Effector memory CD8-positive, alpha-beta T cell (primary cell): ENCODE measurements at places on chromosomes 1 and 21.

DNA sequence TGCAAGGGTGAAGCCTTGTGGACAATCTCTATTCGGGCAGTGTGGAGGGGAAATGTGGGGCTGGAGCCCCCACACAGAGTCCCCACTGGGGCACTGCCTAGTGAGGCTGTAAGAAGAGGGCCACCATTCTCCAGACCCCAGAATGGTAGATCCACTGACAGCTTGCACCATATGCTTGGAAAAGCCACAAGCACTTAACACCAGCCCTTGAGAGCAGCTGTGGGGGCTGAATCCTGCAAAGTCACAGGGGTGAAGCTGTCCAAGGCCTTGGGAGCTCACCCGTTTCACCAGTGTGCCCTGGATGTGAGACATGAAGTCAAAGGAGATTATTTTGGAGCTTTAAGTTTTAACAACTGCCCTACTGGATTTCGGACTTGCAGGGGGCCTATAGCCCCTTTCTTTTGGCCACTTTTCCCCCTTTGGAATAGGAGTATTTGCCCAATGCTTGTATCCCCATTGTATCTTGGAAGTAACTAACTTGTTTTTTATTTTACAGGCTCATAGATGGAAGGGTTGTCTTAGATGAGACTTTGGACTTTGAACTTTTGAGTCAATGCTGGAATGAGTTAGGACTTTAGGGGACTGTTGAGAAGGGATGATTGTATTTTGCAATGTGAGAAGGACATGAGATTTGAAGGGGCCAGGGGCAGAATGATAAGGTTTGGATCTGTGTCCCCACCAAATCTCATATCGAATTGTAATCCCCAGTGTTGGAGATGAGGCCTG is 16.3 kb upstream of the COL6A1 start:
- no peak for DNase-seq

- DNase-seq: no peak
These were observed 109.8 kb downstream of the KCNK2 start for GRCh38 chr1:215192306-215192705.

GRCh38 chr1:10728595-10729410 is 67.6 kb downstream of the CASZ1 start:
- no peak for DNase-seq

GRCh38 chr1:78227705-78228635 is 182.2 kb downstream of the GIPC2 start:
- DNase-seq: no peak

DNA sequence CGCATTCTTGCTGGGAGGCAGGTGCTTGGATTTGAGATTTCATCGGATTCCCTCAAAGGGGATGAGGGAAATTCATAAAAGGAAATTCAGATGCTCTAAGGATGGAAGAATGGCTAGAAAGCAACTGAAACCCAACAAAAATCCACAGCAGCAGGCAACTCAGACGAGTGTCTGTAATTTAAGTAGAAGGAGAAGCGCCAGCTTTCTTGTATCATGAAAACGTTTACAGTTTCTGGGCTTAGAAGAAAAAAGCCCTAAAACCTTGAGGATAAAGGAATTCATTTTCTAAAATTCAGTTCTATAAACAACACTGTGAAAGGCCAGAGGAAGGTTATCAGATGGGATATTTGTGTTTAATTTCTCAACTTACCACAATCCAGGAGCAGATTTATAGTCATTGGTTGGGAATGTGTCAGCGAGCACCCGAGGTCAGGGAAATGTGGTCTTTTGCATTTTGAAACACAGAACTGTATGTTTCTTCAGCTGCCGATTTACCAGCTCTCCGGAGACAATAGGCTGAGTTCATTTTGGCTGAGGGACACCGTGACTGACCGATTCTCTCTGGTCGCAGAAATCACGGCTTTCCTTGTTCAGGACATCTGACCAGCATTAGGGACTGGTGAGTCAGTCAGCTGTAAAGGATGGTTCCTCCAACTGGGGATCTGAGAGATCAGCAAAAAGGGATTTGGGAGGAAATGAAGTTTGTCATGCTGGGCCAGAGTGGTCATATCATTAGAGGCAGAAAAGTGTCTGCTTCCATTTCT is 111.6 kb upstream of the ERRFI1 start:
- no peak for DNase-seq

DNA sequence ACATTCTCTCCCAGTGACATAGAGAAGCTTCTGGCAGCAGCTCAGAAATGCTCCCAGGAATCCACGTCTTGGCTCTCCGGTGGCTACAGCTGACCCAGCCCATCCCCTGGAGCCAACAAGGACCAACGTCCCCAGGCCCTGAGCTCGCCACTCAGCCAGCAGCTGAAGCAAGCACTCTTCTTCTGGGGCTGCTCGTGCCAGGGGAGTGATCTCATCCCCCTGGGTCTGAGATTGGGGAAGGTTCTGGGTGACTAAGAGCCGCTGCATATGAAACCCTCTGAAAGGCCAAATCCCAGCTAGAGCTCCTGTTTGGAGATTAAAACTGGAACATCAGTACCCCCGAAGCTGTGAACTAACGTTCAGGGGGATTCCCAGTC is 487.9 kb downstream of the NPHP4 start:
- no peak for DNase-seq

GRCh38 chr1:951364-951763 is 7.7 kb downstream of the NOC2L start:
- DNase-seq: no peak

- no peak for DNase-seq
These were observed 815.5 kb downstream of the BRINP3 start for GRCh38 chr1:189662190-189662589.

DNA sequence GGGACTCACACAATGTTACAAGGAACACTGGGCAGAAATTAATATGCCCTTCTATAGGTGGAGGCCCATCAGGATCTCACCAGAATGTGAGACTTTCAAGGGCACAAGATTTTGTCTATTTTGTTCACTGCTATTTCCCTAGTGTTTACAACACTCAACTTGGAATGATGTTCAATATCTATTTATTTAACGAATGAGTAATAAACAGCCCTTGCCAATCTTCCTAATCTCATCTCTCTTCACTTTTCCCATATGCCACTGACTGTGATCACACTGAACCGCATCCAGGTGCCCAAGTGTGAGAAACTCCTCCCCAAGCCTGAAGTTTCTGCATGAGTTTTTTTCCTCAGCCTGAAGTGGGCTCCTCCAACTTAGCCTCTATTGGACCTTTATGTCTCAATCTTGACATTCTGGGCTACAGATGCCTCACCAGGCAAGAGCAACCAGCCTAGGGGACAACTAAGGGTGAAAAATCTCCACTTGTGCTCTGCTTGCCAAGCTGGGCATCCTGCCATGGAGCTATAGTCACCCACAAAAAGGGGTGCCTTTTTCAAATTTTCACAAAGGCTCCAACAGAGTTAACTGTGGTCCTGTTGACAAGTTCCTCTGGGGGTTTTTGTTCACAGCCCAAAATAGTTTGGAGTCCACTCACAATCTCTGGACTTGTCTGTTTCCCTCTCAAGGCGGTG is 105.6 kb downstream of the PLPP3 start:
- no peak for DNase-seq

DNA sequence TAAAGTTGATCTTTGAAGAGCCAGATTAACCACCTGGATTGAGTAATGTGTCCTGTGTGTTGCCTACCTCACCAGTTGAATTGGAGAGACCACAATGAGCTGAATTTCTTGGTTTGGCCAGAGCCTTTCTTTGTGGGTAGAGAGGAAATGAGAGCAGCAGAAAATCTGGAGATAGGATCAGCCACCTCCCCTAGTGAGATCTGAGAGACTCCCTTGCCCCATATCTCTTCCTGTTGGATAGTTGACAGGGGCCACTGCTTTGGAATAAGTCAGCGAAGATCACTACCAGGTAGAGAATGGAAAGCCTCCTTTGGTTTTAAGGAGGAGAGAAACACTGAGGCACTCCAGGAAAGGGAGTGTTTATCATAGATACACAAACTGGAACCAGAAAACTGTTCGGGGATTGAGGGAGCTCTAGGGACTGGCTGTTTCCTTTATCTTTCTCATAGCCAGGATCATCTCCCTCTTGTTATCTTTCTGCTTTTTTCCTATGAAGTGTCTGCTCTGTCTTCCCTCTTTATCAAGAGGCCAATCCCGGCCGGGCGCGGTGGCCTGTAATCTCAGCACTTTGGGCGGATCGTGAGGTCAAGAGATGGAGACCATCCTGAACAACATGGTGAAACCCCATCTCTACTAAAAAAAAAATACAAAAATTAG is 21.3 kb upstream of the ZNF326 start:
- DNase-seq: no peak

DNA sequence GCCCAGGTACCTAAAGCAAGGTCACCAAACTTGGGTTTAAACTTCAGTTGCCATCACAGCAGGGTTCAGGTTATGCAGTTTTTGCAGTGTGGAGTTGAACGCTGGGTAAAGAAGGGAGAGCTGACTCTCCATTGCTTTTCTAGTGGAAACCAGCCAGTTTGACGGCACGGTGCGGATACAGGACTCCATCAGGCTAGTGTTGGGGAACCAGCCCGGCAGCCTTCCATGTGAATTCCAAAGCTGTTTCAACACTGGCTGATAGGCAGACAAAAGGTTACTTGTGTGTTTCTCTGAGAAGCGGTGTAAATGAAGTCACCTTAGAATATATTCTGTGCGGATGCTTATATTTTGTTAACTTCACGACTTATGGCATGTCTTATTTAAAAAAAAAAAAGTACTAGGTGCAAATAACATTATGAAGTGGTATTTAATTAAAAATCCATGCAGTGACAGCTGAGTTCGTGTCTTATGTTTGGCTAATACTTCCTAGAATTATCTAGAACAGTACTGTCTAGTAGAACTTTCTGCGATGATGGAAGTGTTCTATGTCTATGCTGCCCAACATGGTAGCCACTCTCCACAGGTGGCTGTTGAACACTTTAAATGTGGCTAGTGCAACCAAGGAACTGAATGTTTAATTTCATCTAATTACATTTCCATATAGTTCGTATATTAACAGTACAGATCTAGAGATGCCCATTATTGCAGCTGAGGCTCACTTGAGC is 29.9 kb upstream of the RCAN3 start:
- DNase-seq: no peak

DNA sequence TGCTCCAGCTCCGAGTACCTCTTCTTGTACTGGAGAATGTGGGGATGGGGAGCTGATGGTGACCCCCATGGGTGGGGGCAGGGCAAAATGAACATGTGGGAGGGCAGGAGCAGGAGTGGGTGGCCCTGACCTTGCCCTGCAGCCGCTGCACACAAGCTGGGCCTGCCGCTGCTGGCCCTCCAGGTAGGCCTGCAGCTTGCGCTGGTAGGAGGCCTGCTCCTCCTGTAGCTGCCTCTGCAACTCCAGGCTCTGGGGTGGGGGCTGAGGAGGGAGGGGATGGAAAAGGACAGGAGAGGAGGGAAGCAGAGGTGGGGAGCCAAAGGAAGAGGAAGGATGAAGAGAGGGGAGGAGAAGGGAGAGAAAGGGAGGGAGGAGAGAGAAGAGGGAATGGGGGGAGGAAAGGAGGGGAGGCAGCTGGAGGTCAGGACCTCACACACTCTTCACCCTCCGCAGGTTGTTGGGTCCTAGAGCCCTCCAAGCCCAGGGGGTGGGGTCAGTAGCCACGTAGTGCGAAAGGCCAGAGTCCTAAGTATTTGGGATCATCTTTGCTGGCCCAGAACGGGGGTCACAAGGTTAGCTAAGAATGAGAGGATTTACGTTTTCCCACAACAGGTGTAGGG is 22.9 kb downstream of the RNU1-1 start:
- no peak for DNase-seq

DNA sequence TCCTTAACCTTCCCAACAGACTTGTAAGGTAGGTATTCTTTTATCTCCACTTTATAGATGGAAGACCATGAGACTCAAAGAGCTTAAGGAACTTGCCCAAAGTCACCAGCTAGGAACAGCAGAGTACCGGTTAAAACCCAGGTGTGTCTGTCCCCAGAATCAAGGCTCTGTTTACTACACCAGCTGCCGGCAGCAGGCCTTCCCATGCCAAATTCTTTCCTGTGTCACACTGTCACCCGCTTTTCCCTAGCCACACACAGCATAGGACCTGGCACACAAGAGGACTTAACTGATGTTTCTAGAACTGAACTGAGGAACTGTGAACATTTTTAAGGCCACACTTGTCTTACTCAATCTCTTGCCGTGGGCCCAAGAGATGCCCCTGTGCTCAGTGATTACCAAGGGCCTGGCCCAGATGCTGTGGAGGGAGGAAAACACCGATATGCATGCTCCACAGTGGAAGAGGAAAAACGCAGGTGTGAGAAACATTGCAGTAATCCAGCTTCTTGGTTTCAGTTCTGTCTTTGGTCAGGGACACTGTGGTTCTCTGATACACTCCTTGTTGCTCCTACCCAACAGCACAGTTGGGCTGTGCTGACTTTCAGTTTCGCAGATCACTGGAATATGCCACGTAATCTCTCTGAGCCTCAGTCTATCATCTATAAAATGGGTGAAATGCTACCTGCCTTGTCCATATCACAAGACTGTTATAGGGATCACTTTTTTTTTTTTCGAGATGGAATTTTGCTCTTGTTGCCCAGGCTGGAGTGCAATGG is 13.9 kb upstream of the LY9 start:
- no peak for DNase-seq

GRCh38 chr1:40736085-40736531 is 44.6 kb downstream of the NFYC start:
- no peak for DNase-seq

- no peak for DNase-seq
These were observed 21.6 kb downstream of the PSEN2 start for GRCh38 chr1:226891846-226892523.

DNA sequence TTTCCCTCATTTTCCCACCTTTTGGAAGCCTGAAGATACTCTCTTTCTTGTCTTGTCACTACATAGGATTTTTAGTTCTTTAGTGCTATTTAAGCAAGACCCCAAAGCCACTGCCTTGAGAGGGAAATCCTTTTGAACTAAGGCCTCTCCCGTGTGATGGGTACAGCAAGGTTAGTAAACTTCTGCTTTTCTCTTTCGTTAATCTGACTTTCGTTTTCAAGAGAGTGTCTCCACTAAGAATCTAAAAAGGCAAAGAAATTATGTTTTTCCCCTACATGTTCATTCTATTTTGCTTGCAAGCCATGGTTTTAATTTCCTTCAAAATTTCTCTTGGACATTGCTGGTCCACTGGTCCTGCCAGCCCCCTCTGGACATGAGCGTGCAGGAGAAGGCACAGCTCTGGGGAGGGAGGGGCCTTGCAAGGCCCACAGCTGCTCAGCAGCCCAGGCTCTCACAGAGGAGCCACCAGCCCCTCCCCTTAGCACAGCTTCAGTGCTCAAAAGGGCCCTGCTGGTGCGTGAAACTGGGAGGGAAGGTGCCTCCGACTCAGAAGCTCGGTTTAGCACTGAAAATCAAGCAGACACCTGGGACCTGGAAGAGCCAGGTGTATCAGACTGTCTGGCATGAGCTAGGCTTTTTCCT is 210.9 kb upstream of the GALNT2 start:
- no peak for DNase-seq

DNA sequence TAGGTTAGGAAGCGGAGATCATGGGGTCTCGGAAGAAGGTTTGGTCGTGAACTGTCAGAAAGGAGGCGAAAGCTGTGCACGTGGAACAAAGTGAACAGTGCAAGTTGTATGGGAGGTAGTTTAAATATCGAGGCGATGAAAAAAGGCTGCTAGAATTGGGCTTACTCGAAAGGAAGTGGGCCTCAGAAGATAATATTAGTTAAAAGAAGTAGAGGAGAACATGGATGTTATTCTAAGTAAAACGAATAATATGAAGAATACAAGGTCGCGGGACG is 571 bp downstream of the WDR3 start:
- DNase-seq: no peak

- no peak for DNase-seq
These were observed 96.0 kb upstream of the ERRFI1 start for GRCh38 chr1:8122160-8122476.

GRCh38 chr1:8061673-8062386 is 35.7 kb upstream of the ERRFI1 start:
- no peak for DNase-seq

GRCh38 chr1:150906329-150906728 is 19.4 kb downstream of the CTXND2 start:
- DNase-seq: no peak

GRCh38 chr1:147168626-147169058 is 3.6 kb downstream of the PRKAB2 start:
- no peak for DNase-seq
